Spinal cord (tissue), 10 donors: ENCODE measurements at places on chromosomes 7 and 10.

DNA sequence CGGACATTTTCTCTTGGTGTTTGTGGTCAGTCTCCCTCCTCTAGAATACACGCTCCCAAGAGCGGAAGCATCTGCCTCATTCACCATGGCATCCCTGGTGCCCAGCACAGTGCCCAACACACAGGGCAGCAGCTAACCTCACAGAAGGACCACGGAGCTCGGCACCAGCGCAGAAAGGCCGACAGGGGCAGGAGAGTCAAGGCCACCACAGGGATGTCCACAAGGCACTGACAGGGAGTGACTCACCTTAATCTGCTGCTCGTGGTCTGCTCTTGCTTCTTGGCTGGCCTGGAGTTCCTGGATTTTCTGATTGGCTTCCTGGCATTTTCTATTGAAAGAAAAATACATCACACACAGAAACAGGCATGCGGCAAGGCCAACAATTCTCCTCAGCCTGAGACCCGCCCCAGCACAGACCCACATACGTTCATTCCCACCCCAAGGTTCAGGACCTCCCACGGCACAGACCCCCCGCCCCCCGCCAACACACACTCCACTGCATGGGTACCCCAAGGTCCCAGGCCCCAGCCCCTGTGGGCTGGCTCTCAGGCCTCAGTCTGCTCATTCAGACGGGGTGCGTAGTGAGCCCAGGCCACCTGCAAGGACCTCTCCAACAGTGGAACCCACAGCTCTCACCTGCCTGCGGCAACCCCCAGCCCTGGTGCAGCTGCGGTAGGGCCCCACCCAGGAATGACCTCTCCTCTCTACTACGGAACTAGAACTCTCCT is 14.9 kb downstream of the MAD1L1 start:
- no peaks in the 10 kb centered on the region for H3K4me1 ChIP-seq
- no peak overlapping the region for H3K27ac ChIP-seq
- H3K4me3 ChIP-seq, result no peak overlapping the region
- peaks cover 100% of the 10 kb centered on the region for H3K36me3 ChIP-seq
- DNase-seq, result no peak
- no peaks in the 10 kb centered on the region for H3K27me3 ChIP-seq

DNA sequence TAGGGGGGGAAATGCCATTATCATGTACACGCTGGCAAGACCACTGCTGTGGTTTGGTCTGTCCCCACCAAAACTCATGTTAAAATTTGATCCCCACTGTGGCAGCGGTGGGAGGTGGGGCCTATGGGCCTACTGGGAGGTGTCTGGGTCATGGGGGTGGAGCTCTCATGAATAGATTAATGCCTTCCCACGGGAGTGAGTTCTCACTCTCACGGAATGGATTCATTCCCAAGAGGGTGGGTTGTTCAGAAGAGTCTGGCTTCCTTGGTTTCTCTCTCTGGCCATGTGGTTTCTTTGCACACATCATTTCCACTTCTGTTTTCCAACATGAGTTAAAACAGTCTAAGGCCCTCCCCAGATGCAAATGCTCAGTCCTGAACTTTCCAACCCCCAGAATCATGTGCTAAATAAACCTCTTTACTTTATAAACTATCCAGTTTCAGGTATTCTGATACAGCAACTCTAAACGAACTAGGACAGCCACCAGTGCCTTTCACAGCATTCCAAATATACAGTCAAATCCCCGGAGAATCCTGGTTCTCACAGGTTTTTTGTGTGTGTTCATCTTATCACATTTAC is 44.3 kb downstream of the SMURF1 start:
- H3K4me1 ChIP-seq, result peaks cover 10% of the 10 kb centered on the region
- no peak overlapping the region for H3K4me3 ChIP-seq
- no peaks in the 10 kb centered on the region for H3K27me3 ChIP-seq
- no peak for DNase-seq

DNA sequence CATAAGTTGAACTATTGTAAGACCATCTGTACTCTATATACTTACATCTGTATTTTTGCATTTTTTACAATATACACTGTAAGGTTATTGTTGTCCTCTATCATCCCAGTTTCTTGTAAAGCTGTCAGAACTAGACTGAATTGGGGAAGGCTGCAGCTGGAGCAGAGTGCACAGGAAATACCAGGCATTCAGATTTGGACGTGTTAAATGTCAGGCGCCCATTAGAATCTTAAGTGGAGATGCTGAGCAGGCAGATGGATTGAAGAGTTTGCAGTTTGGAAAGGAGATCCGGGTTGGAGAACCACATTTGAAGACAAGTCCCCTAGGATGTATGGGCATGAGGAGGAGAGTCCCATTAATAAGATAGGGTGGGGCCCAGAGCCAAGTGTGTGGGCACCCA is 40.4 kb downstream of the MTURN start:
- no peaks in the 10 kb centered on the region for H3K36me3 ChIP-seq
- peaks cover 33% of the 10 kb centered on the region for H3K4me1 ChIP-seq
- DNase-seq, result no peak
- no peaks in the 10 kb centered on the region for H3K27me3 ChIP-seq
- H3K27ac ChIP-seq, result no peak overlapping the region
- H3K4me3 ChIP-seq, result no peak overlapping the region

DNA sequence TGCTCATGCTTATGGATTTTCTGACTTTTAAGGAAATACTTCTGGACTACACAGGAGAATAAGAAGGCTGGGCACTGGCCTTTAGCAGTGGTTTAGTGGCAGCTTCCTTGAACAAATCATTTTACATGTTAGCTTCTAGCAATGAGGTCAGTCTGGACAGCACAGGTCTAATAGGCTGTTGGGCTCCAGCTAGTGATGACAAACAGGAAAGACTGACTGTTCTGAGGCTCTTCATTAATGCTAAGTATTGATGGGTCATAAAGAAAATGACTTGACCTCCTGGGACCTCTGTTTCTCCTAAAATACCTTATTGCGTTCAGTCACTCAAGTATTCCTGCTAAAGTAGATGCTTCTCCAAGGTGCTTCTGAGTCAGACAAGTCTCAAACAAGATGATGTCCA is 4.9 kb upstream of the RHOBTB1 start:
- no peaks in the 10 kb centered on the region for H3K36me3 ChIP-seq
- H3K4me3 ChIP-seq, result no peak overlapping the region
- H3K27me3 ChIP-seq, result no peaks in the 10 kb centered on the region

DNA sequence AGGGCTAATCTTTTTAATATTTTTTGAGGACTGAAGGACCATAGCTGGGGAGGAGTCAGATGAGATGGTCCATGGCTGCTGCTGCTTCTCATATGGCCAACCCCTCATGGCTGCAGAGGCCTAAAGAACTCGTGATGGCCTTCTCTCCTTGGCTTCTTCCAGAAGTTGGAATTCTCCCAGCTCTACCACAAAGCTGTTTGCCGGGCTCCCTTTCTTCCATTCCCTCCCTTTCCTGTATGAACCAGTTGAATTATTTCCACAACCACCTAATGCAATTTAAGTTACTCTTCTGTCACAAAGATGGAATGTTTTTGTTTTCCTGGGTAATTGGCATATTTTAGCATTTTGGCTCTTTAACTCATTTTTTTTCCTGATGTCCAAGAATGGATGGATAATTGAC is 80.7 kb downstream of the PHTF2 start:
- no peaks in the 10 kb centered on the region for H3K27me3 ChIP-seq
- H3K27ac ChIP-seq, result no peak overlapping the region
- no peaks in the 10 kb centered on the region for H3K36me3 ChIP-seq
- no peak overlapping the region for H3K4me3 ChIP-seq
- H3K4me1 ChIP-seq, result no peaks in the 10 kb centered on the region
- DNase-seq, result no peak

- peaks cover 4% of the 10 kb centered on the region for H3K36me3 ChIP-seq
- H3K27ac ChIP-seq, result no peak overlapping the region
- H3K4me1 ChIP-seq, result no peaks in the 10 kb centered on the region
- no peak for DNase-seq
- no peak overlapping the region for H3K4me3 ChIP-seq
- no peaks in the 10 kb centered on the region for H3K27me3 ChIP-seq
Measured at GRCh38 chr7:11636274-11636673, 195.7 kb downstream of the THSD7A start.
